ENCODE measurements at places on chromosomes 2 and 18. TPM values are rescaled to one million over a fixed set of nuclear protein-coding genes. Genes with fewer than 3 reads are reported as not detected.

GRCh38 chr2:73069041-73069854 lies 2.3 kb downstream of the SFXN5 start:
- no peak for DNase-seq

IL36A gene
- total RNA-seq, result not detected

TTR gene
- not detected for total RNA-seq

CYRIA gene
- total RNA-seq, result 4.8 TPM

DNA sequence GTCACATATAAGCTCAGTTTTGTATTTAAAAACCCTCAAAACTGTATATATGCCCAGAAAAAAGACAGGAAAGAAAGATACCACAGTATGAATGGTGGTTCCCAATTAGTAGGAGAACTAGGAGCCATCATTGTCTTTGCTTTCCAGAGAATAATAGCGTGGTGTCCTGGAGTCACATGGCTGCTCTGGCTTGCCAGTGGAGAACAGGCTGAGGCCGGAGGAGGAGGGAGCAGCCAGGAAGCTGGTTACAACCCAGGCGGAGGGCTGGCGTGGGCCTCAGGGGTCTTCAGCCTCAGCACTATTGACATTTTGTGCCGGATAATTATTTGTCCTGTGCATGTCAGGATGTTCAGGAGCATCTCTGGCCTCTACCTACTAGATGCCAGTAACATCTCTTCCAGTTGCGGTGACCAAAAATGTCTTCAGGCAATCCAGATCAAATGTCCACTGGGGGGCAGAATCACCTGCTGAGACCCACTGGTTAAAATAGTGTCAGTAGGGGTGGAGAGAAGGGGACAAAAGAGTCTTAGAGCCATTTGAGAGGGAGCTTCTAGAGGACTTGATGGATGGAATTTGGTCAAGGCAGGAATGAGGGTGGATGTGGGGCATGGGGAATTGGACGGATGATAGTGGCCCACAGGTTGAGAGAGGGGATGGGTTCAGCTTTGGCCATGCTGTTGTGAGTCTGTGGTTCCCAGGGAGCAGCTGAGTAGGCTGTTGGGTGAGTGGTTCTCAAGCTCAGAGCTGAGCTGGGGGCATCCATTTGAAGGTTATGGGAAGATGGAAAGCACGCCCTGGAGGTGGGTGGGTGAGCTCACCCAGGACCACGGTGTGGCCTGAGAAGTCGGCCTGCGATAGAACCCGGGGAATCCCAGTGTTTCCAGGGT lies 144.9 kb downstream of the AGAP1 start:
- no peak for DNase-seq

DNA sequence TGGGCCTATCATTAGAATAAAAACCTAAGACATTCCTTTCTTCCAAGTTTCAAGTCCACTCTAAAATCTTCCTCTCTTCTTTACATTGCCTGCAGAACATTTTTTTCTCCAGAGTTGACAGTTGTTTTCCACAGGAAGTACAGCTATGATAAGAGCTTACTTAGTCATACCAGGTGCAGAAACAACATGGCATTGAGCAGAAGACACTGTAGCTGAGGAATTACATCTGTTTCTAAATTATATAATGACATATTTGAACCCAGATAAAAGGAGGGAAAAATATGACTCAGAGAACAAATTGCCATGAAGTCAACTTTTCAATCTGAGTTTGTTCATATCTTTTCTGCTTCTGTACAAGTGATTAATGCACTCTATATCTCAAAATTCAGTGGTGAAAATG lies 30.2 kb downstream of the CMPK2 start:
- DNase-seq, result no peak

GRCh38 chr2:73582364-73582763 lies 59.9 kb downstream of the NAT8 start:
- DNase-seq, result no peak

DNA sequence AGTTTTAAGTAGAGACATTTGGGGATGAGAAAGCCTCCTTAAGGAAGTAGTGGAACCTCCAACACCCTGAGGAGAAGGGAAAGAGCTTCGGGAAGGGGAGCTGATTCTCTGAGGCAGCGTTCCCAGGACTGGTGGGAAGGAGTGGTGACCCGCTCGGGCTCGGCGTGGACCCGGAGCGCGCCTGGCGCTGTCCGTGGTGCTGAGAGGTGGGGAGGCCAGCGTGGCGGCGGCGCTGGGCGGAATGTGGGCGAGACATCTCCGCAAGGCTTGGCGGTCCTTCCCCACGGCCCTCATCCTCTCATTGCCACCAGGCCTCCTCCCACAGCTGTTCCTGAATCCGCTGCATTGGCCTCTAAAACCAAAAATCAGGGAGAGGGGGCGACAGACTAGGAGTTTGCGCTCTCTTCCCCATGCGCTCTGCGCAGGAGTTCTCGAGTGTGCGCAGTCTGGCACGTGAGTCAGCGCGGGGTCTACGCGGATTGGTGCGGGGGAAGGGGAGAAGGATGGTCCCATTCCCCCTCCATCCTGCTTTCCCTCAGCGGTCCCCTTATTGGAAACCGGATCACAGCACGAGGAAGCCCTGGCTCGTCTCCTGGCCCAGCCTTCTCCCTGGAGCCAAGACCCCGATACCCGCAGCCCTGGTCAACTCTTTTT lies 857 bp downstream of the RESP18 start:
- no peak for DNase-seq

DNA sequence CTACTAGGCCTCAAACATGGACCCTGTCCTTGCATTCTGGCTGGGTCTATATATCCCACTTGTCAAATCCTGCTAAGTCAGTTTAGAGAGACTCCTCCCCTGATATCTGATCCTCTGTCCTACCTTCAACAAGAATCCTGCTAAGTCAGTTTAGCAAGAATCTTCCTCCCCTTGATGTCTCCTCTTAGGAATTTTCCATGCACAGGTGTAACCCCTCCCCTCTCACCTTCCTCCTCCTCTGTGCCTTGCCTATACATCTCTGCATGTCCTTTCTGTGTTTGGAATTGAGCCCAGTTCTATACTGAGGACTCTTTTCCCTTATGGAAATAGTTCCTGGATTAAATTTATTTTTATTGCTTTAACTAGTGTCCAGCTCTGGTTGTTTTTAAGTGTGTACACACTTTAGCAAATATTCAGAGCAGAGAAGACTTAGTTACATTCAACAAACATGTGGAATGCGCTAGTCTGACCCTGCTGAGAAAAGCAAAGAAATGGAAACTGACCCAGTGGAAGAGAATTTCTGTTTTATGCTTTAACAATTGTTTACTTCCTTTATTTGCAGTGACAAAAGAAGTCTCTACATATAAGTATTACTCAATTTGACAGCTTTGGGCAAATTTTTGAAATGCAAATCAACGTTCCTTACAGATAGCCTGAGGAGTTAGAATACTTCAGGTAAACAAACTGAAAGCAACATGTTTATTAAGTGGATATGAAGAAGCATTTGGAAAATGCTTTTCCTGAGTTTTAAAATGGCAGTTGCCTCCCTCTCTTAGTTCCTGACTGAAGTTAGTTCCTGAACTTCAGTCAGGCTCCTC lies 80.6 kb downstream of the RIT2 start:
- no peak for DNase-seq

DNA sequence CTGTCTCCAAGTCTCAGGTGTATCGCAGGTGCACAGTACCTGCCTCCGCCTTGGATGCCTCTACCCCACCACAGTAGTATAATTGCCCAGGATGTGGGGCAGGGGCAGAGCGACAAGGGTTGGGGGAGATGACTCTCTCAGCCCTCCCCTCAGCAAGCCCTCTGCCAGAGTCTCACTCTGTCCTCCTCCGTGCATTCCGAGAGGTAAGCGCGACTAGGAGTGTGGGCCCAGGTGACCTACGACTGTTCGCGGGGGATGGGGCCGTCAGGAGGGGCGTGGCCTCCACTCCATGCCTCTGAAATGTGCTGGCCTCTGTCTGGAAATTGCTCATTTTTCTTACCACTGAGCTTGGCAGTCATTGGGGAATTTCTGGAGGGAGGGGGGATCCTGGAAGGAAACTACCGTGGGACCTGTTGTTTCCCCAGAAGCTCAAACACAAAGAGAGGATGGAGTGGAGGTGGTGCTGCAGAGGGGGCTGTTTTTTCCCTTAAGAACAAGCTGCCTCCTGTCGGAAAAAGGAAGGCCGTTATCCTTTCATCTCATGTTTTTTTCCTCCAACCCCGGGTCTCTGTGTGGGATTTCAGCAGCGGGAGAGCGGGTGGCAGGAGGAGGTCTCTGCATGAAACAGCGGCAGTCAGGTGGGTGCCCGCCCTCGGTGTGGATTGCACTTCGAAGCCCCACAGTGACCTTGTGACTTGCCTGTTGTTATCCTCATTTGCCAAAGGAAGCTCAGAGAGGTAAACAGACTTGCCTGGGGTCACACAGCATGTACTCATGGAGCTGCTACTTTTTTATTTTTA lies 13.0 kb upstream of the RALB start:
- no peak for DNase-seq

GRCh38 chr2:29241341-29241740 lies 126.1 kb downstream of the CLIP4 start:
- DNase-seq, result no peak

ZNG1B gene
- 16.3 TPM for total RNA-seq

Data from tibial nerve (tissue), 4 donors.